ENCODE measurements at places on chromosomes 2 and 18.

DNA sequence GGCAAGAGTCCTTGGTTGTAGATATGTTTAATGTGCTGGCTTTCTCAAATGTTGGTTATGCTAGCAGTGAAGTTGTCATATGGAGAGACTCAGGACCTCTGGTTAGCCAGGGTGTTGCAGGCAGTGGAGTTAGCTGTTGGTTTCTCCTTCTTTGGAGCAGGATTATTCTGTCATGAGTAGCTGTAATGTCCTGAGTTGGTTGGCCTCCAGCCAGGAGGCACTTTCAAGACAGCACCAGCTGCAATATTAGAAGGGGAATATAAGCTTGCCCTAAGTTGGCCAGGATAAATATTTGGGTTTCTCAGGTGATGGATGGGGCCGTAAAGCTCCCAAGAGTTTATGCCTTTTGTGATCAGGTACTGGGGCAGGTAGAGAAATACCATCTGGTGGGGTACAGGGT lies 65.5 kb downstream of the MSTN start:
- no peak for DNase-seq

DNA sequence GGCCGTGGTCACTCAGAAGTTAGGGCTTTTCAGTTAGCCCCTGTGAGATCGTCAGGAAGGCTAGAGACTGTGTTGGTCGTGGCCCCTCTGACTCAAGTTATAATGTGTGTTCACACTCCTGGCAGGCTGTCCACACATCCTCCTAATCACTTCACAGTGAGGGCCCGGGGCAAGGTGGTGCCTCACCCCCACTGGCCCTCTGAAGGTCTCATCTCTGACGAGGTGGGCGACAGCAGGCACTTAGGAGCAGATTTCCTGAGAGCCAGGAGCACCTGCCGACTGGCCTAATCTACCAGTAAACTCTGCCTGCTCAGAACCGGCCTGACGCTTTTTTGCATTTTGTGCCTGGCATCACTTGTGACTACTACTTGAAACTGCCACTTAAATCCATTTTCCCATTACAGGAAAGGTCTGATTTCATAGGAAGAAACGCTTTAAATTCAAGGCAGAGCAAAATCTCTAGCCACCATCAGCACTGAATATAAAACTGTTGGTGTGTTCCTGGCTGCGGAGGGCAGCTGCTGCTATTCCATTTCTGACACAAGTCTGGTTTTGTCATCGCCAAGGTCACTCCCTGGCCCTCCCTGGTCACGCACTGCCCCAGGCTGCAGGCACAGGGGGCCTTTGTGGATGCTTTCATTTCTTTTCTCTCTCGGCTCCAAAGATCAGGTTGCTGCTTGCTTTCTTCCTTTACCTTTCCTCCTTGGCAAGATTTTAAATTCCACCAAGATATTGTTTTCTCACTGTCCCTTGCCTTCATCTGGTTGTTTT lies 48.0 kb downstream of the RAB12 start:
- no peak for DNase-seq

DNA sequence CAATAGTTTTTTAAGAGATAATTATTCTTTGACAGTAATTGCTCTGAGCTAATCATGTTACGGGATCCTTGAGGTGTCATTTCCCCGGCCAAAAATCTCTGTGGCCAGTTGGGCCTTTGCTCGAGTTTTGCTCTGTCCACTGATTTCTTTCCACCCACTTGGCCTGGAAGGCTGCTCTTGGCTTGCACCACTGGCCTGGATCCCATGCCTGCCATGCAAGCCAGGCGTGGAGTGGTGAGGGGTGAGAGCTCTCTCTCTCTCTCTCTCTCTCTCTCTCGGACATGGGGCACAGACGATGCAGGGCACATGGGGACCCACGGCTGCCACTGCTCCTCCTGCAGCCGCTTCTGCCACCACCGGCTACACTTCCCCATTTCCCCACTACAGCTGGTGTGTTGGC lies 853.0 kb upstream of the GCFC2 start:
- DNase-seq = no peak

DNA sequence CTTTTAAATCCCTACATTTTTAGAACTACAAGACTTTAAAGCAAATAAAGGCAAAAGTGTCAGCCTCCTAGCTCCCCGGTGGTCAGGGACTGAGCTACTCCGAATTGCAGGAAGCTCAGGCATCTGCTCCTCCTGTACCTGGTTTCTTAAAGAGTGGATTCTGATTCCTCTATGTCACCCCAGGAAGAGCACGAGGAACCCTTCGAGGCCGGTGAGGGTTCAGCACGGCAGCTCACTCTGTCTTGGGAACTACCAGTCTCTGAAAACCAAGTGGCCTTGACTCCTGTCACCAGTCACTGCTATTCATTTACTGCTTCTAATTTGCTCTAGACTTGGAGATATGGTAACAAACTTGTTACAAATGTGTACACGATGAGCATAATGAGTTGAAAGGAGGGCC lies 2.3 kb downstream of the PER2 start:
- no peak for DNase-seq

- DNase-seq = no peak
Measured at GRCh38 chr2:226977775-226978190, 141.9 kb downstream of the RHBDD1 start.

GRCh38 chr18:79581911-79582310 lies 97.7 kb upstream of the CTDP1 start:
- no peak for DNase-seq

- DNase-seq = no peak
Measured at GRCh38 chr2:203820969-203821368, 46.6 kb upstream of the CTLA4 start.

DNA sequence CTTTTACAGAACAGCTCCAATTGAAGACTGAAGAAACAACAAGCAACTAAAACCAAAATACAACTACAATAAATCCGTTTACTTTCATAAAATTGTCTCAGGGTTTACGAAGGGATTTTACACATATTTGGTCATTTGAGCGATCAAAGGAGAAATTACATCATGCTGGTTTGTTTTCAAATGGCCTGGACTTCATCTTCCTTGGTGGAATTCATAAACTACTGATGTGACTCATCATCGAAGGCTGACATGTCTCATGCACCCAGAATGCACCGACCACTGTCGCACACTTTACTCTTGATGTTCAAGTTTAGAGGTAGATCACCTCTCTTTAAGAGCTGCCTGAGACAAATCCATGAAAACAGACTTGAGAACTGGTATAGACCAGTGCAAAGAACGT lies 25.6 kb upstream of the PMAIP1 start:
- no peak for DNase-seq

GRCh38 chr2:98503481-98504105 lies 58.9 kb downstream of the INPP4A start:
- no peak for DNase-seq

DNA sequence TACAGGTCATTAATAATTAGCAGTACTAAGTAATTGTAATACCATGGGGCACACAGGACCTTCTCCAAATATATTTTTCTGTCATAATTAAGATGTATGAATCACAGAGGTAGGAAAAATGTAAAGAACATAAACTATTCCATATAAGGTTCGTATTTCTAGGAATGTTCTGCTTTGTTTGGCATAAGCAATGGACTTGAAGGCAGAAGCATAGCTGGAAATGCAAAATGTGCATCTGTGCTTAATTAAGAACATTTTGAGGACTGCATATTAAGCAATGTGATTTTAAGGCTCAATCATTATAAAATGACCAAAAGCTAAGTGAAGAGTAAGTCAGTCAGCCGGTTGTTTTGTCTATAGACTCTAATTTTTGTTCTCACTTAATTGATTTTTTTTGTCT lies 123.2 kb downstream of the RBM43 start:
- DNase-seq = no peak

DNA sequence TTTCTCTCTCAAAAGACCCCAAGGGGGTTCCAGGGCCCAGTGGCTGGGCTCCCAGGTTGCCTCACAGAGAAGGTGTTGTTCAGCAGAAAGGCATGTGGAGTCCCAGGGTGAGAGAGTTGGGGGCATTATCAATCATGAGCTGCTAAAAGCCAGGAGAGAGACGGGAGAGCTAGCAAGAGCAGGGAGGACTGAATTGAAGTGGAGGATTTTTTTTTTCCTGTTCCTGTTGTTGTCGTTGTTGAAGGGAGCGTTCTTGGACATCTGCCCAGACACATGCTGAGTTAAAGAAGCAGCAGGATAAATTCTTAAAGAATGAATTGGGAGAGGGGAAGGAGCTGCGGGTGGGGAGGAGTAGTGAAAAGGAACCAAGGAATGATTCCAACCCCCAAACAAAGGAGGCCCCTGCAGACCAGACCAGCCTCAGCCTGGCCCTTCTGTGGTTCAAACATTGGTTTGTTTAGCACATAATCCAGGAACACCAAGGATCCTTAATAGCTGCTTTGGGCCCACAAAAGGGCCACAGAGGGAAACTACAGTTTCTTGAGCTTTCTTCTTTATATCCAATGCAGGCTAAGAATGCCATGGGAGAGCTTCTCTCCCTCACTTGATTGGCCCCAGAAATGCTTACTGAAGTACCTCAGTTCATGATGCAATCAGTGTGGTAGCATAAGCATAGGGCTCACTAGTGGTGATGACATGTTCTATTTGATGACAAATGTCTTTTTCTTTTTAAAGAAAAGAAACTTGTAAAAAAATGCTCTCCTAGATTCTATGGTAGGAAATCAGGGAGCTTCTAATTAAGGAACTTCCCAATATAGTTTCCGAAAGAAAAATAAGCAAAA lies 146.0 kb downstream of the SETBP1 start:
- DNase-seq = no peak

DNA sequence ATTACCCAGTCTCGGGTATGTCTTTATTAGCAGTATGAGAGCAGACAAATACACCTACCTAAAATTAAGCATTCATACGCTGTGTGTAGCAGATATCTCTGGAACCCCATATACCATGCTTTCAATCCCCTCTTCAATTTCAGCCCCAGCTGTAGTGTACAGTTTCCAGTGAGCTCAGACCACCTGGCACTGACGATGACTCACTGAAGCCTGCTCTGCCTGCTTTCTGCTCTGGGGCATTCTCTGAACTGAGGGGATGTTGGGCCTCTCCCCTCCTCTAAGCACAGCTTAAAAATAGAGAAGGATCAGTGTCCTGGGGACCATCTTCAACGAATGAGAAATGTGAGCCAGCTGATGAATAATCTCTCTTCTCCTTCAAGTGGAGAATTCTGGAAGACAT lies 8.7 kb upstream of the CCL20 start:
- no peak for DNase-seq

DNA sequence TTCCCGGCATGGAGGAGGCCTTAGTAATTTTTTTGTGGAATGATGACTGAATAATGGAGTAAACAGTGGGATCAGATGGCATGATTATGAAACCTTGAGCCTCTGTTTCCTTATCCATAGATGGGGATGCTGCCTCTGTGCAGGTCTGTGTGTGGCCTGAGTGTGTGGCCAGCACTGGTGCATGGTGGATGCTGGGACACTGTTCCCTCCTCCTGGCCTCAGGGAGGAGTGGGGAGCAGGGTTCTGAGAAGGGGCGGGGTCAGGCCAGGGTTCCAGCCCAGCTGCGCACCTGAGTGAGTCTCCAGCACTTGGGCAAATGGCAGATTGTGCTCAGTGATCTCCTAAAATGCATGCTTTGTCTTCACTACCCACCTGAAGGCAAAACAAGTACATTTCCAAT lies 66.4 kb downstream of the DCDC2C start:
- no peak for DNase-seq

- no peak for DNase-seq
Measured at GRCh38 chr2:45559436-45559835, 51.6 kb downstream of the SRBD1 start.

DNA sequence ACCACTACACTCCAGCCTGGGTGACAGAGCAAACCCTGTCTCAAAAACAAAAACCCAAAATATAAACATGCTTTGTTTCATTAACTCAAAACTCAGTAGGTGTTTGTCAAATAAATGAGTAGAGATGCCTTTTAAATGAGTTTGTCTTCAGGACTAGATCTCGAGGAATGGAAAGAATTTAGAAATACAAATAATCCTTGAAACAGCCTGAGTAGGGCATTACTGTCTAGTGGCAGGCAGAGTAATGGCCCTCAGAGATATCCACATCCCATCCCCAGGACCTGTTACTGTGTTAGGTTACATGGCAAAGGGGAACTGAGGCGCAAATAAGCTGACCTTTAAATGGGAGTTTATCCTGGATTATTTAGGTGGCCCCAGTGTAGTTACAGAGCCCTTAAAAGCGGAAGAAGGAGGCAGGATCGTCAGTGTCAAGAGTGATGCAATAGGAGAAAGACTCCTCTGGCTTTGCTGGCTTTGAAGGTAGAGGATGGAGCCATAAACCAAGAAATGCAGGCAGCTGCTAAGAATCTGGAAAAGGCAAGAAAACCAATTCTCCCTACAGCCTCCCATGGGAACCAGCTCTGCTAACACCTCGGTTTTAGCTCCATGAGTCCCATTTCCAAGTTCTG lies 63.0 kb downstream of the CABLES1 start:
- DNase-seq = no peak

DNA sequence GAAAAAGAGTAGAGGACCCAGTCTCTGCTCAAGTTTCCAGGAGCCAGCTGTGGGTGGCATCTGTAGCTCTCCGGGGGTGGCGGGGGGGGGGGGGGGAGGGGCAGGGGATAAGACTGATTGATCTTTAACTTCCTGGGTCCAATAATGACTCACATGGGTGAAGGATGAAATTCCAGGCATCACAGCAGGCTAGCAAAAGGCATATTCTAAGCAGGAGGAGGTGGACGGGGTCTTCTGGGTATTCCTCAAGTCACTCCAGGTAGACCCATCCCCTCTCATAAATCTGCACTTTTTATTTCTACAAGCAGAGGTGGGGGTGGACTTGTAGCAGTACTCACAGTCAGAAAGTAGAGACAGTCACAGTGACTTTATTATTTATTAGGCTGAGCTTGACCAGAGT lies 85.5 kb upstream of the TMEM247 start:
- DNase-seq = no peak

- DNase-seq = no peak
Measured at GRCh38 chr2:223760838-223761502, 76.4 kb downstream of the AP1S3 start.
